ENCODE measurements at places on chromosomes 1 and 21.

- no peak for DNase-seq
Observed at GRCh38 chr1:103122983-103123720, 14.8 kb upstream of the COL11A1 start.

GRCh38 chr1:77639056-77639455, 43.4 kb downstream of the ZZZ3 start:
- DNase-seq, result no peak

- DNase-seq, result peak; percentile 46
Observed at GRCh38 chr1:61192663-61193330, 110.4 kb downstream of the NFIA start.

DNA sequence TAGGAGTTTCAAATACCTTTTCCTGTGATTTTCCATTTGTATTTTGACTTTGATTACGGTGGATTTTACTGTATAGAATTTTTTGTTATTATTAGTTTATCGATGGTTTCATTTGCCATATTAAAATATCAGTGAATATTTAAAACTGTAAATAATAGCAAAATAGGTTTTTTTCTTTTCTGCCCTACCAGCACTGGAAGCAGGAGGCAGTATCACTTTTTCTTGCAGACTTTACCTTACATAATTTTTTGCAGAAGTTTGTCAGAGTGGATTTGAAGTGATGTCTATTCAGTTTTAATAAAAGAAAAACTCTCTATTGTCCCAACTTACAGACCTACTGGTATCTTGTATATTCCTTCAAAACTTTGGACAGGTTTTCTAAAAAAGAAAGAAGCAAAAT, 213.6 kb downstream of the CENPF start:
- DNase-seq, result no peak

DNA sequence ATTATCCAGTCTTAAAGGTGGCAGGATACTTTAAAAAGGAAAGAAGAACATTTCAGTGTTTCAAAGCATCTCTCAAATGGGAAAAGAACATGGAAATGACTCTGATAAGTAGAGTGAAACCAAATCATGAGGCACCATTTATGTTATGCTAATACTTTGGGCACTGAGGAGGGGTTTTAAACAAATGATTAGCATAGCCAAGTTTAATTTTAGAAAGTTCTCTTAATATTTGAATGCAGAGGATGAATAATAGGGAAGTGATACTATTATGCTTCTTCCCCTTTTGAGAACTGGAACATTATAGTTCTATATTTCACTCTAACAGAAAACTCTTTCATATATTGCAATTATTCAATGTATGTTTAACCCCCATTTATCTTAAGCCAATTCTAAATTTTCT, 1181.9 kb upstream of the PRMT6 start:
- no peak for DNase-seq

DNA sequence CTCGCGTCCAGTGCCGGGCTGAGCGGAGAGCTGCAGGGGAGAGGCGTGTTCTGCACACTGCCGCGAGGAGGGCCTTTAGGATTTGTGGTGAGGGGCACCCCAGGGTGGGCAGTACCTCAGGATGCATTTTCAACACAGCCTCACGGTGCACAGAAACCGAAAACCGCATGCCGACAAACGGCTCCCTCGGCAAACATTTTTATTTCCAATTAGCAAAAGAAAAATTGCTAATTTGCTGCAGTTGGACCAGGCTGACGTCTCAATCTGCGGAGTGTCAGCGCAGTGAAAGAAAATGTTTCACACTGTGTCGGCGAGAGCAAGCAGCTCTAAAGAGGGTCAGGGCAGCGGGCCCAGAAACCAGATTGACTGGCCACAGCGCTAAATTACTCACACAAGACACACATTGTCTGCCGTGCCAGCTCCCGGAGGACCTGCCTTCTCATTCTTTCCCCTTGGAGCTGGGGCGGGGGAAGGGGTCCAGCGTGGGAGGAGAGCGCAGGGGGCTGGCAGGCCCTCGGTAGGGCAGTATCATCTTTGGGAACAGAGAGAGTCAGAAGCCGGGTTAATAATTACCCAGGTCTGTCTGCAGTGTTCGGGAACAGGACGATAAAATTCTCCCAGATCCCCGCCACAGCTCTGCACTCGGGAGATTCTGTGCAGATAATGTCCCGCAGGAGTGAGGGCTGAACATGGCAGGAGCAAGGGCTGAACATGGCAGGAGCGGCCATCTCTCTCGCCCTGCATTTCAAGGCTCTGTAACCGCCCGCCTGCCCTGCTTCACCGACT, 150.2 kb downstream of the PRDM16 start:
- no peak for DNase-seq

DNA sequence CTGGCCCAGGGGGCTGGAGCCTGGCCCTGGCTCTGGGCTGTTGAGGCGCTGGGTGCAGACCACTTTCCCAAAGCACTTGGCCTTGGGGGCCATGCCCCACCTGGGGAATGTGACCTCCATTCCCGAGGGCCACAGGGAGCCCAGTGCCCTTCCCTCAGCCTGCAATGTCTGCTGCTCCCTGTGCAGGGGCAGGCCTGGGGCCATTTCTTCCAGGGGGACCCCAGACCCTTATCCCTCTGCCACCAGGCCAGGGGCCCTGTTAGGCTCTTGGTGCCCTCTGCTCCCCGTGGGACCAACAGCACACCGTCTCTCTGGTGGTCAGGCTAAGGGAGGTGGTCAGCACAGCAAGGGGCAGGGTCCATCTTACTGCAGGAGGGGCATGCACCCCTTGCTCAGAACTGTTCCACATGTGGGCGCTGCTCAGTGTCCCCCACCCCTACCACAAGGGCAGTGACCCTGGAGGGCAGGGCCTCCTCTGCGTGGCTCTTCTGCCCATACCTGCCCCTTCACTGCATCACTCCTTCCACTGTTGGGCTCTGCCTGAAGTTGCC, 1.1 kb upstream of the TMEM52 start:
- DNase-seq, result no peak

GRCh38 chr1:116769561-116769977, 15.3 kb downstream of the CD2 start:
- no peak for DNase-seq

DNA sequence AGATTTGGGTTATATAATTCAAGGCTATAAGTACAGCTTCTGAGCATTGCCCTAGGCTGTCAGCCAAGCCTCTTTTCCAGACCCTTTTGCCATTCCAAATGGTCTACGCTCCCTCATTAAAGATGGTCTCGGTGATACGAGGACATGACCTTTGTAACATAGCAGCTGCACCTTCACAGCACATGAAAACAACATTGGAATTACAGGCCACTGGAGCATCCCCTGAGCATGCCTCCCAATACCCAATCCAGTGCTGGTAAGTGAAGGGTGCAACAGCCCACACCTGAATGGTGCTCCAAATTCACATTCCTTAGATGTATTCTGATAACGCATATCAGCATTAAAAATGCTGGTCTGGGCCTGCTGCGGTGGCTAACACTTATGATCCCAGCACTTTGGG, 20.1 kb upstream of the PTPRF start:
- DNase-seq, result no peak

GRCh38 chr1:200379432-200379757, 30.4 kb downstream of the ZNF281 start:
- DNase-seq, result no peak

DNA sequence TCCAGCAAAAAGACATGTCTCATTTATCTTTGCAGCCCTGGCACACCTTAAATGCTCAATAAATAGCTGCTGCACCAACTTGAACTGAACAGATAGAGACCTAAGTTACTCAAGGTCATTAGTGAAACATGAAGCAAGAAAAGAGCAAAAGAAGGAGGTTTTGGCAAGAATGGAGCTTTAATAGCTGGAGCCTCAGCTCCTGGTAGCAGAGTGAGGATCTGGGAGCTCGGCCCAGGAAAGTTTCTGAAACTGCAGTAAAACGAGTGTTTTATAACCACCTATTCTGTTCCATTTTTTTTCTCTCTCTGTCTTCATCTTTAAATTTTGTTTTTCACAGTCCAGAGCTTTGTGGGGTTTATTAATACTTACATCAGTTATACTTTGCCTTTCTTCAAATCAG, 207.5 kb downstream of the SETD4 start:
- DNase-seq, result no peak

DNA sequence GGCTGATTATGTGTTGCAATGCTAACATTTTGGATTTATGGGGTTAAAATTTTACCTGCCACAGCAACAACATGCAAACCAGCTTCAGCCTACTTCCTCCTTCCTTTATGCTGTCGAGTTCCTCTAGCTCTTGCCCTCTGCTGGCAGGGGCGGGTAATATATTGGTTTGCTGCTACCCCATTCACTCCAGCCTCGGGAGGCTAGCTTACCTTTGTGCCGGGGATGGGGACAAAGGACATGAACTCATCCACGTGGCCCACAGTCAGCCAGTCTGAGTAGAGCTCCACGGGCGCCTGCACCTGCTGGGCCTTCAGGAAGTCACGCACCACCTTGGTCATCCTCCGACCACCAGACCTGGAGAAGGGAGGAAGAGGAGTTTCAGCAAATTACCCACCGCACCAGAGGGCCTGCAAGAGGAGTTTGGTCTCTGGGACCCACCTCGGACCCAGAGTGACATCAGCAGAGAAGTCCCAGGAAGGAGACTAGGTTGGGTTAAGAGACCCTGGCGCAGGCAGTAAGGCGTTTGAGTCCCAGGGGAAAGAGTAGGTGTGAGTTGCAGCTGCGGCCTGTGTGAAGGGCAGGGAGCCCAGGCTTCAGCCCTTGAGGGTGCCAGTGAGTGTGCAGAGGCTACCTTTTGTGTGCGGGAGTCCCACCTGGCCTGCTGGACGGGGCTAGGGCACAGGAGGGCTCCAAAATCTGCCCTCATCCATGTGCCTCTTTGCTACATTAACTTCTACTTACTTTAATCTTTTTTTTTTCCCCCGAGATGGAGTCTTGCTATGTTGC, 21.8 kb upstream of the SDHB start:
- no peak for DNase-seq

DNA sequence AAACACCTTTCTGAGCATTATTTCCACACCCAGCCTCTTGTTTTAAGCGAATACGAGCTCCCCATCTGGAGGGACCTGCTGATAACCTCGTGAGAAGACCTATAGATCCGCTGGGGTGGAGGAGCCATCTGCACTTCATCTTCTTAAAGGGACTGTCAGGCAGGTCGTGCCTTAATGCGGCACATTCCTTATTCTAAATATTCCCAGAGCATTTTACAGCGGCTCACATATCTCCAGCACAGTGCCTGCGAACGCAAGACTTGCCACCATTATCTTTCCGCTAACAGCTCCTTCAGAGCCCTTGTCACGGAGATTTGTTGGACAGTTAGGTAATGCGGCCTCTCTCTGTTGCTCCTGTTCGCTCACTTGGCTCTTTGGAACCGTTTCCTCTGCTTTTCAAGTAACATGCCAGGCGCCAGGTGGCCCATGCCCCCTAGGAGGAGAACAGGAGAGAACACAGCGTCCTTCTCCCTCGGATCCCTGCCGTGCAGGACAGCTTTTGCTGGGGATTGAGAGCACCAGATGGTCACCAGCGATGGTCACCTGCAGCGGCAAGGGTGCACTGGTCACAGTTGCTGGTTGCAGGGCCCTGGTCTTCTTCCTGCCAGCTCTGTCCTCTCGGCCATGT, 162.4 kb downstream of the PGBD5 start:
- DNase-seq, result no peak

- DNase-seq, result no peak
Observed at GRCh38 chr1:228555074-228555994, 68.2 kb downstream of the RNF187 start.

GRCh38 chr1:118751166-118751565, 237.0 kb downstream of the TBX15 start:
- DNase-seq, result no peak

DNA sequence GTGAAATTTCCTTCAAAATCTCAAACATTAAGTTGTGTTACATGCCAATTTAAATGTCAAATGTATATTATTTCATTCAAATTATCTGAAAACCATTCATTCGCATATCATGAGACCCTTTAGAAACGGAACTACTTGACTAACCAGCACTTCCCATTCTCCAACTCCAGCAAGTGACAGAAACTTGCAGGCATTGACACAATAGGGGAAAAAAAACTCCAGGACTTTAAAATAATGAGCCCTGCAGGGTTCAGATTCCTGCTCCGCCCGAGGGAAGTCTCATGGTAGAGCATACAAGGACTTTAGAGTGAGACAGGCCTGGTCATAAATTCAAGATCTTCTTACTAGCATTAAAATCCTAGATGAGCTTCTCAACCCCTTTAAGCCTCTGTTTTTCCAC, 138.9 kb downstream of the NR5A2 start:
- DNase-seq, result no peak

GRCh38 chr1:88979054-88979748, 13.2 kb downstream of the KYAT3 start:
- no peak for DNase-seq

DNA sequence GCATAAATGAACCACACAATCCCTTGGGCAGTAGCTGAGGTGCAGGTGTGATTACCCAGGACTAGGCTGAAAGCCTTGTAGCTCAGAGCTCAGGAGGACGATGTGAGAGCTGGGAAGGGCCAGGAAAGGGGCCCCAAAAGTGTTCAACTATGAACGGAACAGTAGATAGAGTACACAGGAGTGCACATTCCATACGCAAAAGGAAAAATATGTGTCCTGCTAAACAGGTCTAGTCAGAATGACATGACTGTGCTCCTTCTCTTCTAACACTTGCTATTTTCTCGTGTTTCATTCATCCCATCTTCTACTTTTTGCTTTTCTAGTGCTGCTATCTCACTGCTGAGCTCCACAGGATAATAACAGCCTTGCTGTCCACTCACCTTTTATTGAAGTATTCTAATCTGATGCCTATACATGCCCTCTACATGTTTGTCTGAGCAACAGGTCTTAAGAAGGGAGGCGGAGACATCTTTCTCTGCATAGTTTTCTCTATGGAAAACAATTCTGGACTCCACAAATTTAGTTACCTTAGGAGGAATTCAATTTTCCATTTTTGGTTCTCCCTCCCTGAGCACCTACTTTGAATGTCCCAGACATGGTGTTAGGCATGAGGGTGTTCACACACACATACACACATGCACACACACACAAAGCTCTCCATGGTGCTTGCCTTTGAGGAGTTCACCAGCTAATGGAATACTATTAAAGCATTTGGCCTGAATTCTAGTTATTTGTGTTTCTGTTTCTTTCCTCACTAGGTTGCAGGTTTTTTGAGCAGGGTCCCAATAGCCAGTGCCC, 3.4 kb downstream of the S100A10 start:
- DNase-seq, result no peak

GRCh38 chr1:200392625-200393185, 17.1 kb downstream of the ZNF281 start:
- DNase-seq, result no peak

DNA sequence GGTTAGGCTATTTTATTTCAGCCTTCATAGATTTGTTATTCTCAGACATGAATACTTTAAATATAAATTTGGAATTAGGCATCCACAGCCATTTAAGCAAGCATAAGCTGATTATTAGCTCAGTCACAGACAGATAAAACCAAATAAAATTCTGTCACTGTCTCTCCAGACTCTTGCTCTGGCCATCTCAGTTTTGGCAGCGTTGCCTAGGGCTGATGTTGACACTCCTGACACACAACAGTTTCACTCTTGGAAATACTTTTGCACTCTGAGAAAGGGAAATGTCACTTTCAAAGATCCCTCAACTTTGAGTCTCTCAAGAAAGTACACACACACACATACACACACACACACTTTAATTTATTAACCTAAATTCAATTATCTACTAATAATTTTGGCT, 372.7 kb downstream of the BRINP3 start:
- DNase-seq, result no peak
